Fibroblast of skin of left quadriceps (primary cell): ENCODE measurements at places on chromosomes 12 and 14.

DNA sequence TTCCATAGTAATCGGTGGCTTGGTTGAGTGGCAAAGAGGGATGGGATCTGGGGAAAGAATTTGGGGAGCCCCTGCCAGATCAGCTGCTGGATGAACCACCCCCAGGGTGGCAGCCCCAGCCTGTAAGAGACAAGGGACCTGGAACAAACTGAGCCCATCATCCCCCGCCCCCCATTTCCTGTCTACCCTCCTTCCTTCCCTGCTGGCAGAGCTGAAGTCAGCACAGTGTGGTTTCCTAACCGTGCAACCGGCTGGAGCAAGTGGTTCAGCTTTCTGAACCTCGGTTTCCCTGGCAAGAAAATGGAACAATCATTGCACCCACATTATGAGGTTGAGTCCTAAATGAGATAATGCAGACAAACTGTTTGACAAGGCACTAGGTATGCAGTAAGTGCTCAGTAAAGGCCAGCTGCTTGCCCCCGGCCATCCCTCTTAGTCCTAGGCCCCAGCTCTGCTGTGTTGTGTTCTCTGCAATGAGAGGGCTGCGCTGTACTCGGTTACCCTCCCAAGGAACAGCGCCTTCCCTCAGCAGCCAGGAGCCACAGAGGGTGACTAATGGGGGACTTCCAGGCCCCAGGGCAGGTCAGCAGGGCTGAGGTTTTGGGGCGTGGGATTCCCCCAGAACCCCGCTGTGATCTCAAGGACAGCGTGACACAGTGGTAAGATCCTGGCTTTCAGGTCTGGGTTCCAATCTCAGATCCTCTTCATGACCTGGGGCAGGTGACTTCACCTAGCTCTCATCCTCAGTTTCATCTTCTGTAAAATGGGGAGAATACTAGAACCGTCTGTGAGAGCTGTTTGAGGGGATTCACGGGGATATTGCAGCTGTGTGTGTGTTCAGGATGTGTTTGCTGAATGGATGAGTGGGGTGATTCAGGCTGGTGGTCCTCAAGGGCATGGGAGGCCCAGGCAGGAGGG is 16.5 kb downstream of the SELPLG start:
- DNase-seq = no peak

DNA sequence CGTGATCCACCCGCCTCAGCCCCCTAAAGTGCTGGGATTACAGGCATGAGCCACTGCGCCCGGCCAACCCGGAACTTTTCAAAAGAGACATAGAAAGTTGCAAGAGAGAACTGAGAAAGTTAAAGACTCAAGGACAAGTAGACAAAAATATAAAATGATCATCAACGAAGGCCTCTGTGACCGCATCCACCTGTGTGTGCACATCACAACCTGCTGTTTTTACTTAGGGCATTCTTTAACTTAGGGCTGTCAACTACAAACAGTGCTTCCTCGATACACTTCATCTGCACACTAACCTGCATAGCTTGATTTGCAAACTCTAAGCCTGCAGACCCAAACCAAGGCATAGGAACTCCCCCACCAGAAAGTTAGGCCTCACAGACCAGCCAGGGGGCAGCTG is 14.8 kb downstream of the P2RX2 start:
- DNase-seq = no peak

- peak; percentile 81 for DNase-seq
Observed at GRCh38 chr12:71556875-71557274, 106.8 kb downstream of the ZFC3H1 start.

DNA sequence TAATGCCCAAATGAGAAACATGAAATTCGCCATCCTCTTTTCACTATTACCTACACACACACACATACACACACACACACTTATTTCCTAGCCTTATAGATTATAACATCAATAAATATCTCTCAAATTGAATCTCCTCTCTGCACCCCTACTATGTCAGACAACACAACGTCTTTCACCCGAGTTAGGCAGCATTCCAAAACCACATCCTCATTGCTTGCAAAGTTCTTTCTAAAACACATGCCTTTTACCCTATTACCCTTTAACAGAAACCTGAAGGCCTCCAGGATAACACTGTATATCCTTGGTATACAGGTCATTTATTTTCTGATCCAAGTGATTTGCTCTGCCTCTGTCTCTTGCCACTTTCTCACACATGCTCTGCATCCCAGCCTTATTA is 56.3 kb downstream of the KCNH5 start:
- DNase-seq = no peak

- peak; percentile 86 for DNase-seq
Observed at GRCh38 chr12:93526786-93527428, 45.6 kb upstream of the SOCS2 start.

GRCh38 chr14:20427231-20428009 is 8.5 kb downstream of the KLHL33 start:
- DNase-seq = peak; percentile 12

GRCh38 chr14:69376439-69376838 is 21.7 kb downstream of the ERH start:
- DNase-seq = no peak

DNA sequence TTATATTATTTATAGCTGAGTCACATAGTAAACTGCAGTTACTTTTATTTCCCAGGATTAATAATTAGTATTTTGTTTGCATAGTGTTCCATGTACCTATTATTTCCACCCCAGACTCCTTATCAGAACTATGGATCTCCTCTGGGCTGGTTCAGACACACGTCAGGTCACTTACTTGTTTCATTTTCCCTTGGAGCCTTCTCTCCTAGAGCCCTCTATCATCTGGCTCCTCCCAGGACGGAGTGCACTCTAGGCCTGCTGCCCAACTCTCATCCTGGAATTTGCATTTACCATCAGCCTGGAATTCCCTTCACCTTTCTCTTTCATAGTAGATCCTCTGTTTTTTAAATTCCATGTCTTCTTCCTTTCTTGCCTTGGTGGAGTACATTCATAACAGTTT is 28.5 kb upstream of the GALNT16 start:
- DNase-seq = no peak

DNA sequence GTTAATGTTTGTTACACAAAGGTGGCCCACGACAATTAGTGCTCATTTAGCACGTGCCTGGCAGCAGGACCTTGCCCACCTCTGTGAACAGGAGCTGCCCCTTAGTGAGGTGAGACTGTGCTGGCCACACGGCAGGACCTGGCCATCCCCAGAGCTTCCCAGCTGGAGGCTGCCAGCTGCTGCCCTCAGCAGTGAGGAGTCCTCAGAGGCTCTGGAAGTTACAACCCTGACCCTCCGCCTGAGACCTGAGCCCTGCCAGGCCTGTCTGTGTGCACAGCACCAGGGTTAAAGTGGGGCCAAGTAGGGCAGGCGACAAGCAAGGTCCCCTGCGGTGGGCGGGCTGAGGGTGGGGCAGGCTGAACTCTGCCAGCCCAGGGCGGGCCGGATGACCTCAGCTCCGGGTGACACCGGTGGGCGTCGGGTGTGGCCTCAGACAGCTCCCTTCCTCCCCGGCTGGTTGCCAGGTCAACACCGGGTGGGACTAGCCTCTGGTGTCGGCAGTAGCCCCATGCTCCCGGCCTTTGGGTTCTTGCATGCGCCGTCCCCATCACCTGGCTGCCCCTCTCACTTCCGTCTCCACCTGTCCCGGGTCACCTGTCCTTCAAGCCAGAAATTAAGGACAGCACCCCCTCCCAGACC is 9.2 kb upstream of the LBHD2 start:
- no peak for DNase-seq

- DNase-seq = no peak
Observed at GRCh38 chr12:16946704-16947103, 340.7 kb upstream of the LMO3 start.

- no peak for DNase-seq
Observed at GRCh38 chr12:57222286-57223190, 5.9 kb downstream of the NXPH4 start.
